NCI-H2081 (cell line): ENCODE measurements at places on chromosomes 16 and 17.

- peak; percentile 80 for DNase-seq
These were observed 3.6 kb upstream of the ZNHIT3 start for GRCh38 chr17:36482611-36483504.

- no peak for DNase-seq
These were observed 46.5 kb upstream of the CPNE2 start for GRCh38 chr16:57045694-57046381.

GRCh38 chr17:79607940-79608623, 2.8 kb downstream of the RBFOX3 start:
- no peak for DNase-seq

DNA sequence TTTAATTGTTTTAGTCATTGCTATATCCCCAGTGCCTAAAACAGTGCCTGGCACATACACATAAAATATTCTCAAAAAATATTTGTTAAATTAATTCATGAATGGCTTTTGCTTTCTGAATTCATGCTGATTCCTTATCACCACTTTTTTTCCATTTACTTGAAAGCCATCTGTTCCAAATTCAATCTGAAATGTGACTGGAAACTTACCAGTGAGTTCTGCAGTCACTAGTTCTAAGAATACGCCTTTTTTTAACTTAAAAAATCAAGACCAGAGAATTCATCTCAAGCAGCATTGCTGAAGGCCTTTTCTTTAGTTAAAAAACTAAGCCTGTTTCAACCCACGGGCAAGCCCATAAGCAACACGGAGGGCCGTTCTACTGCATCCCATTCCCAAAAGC, 114.0 kb upstream of the ERCC4 start:
- no peak for DNase-seq

DNA sequence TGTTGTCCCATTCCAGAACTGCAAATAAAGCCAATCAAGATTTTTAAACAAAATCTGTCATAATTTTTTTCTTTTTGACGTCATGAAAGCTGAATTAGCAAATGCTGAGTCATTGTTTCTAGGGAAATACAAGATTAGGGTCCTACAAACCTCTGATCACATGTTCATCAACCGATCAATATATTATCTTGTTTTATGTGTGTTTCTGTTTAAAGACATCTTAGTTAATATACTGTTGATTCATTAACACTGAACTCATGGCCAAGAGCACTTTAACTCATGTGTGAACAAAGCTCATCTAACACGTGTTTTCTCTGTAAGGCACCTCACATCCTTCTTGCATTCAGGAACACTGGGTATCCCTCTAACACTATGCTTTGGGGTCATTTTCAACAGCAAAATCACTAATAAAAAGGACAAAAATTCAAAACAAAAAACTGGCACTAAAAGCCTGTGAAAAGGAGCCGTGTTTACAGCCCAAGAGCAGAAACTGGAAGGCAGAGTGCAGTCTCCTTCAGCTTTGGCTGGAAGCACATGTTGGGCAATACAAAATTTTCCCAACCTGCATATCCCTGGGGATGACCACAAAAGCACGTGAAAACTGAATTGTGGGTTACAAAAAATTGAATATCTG, 102.5 kb downstream of the PARN start:
- DNase-seq, result no peak
